Kidney epithelial cell (primary cell): ENCODE measurements at places on chromosomes 1 and 21. TPM values are rescaled to one million over a fixed set of nuclear protein-coding genes. Genes with fewer than 3 reads are reported as not detected.
A peak's percentile ranks its signal among the peaks of the same experiment; 100 is the strongest.

The LEPROT gene
- total RNA-seq = 59.6 and 67.9 TPM in 2 replicates

The WNT4 gene
- total RNA-seq = 0.14 and 0.58 TPM in 2 replicates

The PDPN gene
- total RNA-seq = 12.2 and 19.2 TPM in 2 replicates

The ASCL5 gene
- not detected in 2 replicates for total RNA-seq

The SPATC1L gene
- total RNA-seq = 10.9 and 16.7 TPM in 2 replicates

The OR2L8 gene
- total RNA-seq = not detected in 2 replicates

DNA sequence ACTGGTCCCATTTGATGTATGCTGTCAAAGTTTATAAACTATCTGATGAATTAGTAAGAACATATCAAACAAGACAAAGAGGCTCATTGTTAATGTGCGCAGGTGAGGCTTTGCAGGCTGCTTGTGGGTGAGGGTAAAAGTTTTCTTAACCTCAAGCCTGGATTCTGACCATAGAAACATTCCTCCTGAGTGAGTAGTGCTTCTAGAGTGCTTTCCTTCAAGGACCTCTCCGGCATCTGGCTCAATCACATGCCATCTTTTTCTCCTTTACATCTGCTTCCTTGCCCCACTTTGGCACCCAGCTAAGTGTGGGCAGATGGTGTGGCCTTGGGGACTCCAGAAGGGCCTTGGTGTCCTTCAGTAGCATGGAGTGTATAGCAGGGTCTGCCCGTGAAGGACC, 104.0 kb downstream of the ROR1 start:
- peak; percentile 88 for DNase-seq

DNA sequence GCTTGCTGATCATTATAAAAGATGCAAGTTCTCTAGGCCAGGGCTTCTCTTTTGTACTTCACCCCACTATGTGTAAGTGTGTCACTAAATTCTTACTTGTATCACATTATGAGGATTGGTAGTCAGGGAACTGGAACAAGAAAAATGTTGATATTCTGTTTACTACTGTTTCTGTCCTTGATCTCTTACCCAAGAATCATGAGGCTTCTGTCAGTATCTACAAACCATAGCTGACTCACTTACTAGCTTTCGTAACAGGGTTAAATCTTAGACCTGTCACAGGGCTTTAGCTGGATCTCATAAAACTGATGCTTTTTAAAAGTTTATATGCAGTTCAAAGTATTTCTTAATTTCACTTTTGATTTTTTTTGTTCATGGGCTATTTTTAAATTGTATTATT, 681.2 kb downstream of the PLPP3 start:
- peak; percentile 5 for DNase-seq

DNA sequence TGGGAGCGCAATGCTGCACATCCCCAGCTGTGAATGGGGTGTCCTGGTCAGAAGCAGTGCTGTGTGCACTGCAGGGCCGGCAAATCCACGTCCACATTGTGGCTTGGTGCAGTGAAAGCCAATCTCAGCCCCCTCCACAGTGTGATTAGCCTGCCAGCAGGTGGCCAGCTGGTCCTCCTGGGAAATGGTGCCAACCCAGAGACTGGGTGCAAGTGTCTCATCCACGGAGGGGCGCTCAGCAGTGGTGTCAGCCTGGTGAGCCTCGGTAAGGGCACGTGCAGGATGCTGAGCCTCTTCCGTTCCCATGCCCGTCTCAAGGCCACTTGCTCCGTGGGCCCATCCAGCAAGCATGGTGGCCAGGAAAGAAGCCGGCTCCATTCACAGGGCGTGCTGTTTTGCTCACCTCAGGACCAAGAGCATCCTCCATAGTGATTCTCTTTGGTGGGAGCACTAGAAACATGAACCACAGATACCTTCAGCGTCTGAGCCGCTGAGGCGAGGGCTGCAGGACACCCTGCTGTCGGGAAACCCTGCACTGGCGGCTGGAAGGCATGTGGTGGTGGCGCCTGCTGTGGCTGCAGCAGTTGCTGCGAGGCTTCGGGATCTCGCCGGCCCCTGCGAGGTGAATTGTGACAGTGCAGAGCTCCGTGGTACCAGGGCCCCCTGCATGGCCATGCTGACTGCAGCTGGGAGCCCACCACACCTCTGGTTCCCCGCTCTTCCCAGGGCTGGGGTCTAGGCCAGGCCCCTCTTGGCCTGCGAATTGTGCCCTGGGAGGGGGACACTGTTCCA, 2.0 kb upstream of the SMYD3 start:
- DNase-seq = no peak

GRCh38 chr1:178237121-178237520, 143.2 kb downstream of the RASAL2 start:
- no peak for DNase-seq

GRCh38 chr1:67833602-67833940, 304 bp upstream of the GNG12 start:
- no peak for DNase-seq

DNA sequence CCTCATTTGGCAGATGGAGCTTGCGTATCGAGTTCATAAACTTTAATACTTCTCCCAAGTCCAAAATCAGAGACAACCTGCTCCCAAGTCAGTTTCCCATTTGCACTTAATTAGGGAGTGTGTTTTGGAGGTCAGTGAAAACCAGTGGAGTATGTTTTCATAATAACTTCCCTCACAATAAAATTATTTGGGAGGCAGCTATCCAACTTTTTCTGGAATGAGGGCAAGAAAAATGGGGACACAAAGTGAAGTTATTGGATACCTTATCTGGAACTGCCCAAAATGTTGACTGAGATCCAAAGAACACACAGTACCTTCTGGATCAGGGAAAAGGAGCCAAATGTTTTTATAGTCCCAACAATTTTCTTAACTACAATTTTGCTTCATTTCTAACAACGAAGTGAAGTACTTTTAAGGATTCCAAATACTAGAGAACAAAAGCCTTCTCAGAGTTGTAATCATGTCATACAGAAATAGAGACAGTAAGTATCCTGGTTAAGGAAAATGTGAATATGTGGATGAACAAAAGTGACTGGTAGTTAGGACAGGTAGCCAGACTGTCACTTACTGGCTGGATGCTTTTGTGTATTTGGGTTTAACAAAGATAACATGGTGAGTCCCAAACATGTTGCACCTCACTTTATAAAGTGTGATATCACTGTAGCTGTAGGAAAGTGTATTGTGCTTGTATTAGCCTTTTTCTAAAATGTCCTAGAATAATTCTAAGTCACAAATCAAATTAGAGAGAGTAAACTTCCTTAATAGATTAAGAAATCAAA, 325.0 kb downstream of the HLX start:
- DNase-seq = no peak

DNA sequence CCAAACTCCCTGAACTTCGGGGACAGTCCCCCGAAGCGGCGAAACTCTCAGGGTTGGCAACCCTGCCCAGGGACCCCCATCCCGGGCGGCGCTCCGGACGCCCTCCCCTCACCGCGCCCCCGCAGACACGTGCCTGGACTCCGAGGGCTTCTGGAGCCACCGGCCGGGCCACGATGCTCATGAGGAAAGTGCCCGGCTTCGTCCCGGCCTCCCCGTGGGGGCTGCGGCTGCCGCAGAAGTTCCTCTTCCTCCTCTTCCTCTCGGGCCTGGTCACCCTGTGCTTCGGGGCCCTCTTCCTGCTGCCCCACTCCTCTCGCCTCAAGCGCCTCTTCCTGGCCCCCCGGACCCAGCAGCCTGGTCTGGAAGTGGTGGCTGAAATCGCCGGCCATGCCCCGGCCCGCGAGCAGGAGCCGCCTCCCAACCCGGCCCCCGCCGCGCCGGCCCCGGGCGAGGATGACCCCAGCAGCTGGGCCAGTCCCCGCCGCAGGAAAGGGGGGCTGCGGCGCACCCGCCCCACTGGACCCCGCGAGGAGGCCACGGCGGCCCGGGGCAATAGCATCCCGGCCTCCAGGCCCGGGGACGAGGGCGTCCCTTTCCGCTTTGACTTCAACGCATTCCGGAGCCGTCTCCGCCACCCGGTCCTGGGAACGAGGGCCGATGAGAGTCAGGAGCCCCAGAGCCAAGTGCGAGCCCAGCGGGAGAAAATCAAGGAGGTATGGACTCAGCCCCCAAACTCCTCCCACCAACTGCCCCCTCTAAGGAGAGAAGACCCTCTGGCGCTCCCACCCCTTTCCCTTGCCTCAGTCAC, 1.2 kb downstream of the MAN1C1 start:
- DNase-seq = no peak

GRCh38 chr1:182473556-182473955, 23.6 kb downstream of the RGSL1 start:
- no peak for DNase-seq

GRCh38 chr1:63710761-63711380, 62.9 kb upstream of the ROR1 start:
- DNase-seq = no peak

DNA sequence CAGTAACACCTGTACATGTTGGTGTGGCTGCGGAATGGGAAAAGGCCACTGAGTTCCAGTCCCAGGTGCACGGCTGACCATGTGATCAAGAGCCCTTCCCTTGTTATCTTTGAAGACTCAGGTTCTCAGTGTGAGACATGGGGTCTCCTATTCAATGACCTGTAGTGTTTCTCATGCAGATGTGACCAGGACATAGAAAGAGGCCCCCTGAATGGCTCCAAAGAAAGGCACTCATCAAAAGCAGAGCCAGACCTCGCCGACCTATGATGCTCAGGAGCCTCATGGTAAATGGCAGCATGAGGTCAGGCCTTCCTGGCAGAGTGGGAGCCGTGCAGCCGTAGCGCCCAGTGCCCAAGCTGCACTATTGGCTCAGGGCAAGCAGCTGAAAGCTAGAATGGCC, 42.3 kb upstream of the HAO2 start:
- DNase-seq = no peak

DNA sequence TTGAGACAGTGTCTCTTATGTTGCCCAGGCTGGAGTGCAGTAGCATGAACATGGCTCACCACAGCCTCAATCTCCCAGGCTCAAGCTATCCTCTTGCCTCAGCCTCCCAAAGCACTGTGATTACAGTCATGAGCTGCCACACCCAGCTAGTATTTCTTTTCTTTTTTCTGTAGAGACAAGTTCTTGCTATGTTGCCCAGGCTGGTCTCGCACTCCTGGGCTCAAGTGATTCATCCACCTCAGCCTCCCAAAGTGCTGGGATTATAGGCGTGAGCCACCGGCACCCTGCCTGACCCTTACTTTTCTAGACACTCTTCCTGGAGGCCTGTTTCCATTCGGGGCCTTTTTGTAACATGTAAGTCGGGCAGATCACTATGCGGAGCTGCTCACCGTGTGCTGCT, 30.1 kb upstream of the SRP9 start:
- no peak for DNase-seq

- no peak for DNase-seq
Measured at GRCh38 chr1:180151508-180151907, 3.2 kb upstream of the QSOX1 start.

- DNase-seq = no peak
Measured at GRCh38 chr21:34791776-34792503, 123.1 kb downstream of the CLIC6 start.

DNA sequence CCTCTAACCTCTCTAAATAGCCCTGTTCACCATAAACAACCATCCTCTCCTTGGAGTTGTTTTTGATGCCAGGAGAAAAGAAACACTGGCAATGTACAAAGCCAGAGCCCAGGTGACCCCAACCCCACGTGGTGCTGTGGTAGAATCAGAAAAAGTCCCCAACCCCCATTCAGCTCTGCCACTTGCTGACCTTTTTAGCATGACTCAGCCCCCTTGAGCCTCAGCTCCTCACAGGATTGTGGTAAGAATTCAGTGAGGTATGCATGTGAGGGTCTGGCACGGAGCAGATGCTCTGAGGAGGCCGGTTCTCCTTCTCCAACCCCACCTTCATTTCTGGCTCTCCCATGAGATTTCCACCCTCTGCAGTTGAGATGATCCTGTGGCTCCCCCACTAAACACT, 11.1 kb upstream of the CHI3L1 start:
- DNase-seq = peak; percentile 57

DNA sequence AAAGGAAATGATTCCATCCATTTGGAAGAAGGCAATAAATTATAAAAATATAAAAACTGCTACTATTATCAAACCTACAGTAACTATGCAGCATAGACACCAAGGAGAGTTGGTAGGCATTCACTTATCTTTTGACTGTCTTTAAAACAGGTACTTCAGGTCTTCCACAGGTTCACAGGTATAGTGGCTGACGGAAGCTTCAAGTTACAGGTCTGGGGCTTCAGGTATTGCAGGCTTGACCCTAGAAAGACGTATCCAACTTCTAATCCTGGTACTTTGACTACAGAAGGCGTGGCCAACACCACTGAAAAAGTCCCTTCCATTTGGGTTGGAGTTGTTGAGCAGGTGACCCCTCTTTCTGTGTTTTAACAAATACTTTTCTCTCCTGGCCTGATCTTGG, 35.6 kb downstream of the YY1AP1 start:
- no peak for DNase-seq

GRCh38 chr1:231626951-231627614, 493 bp downstream of the DISC1 start:
- DNase-seq = no peak

DNA sequence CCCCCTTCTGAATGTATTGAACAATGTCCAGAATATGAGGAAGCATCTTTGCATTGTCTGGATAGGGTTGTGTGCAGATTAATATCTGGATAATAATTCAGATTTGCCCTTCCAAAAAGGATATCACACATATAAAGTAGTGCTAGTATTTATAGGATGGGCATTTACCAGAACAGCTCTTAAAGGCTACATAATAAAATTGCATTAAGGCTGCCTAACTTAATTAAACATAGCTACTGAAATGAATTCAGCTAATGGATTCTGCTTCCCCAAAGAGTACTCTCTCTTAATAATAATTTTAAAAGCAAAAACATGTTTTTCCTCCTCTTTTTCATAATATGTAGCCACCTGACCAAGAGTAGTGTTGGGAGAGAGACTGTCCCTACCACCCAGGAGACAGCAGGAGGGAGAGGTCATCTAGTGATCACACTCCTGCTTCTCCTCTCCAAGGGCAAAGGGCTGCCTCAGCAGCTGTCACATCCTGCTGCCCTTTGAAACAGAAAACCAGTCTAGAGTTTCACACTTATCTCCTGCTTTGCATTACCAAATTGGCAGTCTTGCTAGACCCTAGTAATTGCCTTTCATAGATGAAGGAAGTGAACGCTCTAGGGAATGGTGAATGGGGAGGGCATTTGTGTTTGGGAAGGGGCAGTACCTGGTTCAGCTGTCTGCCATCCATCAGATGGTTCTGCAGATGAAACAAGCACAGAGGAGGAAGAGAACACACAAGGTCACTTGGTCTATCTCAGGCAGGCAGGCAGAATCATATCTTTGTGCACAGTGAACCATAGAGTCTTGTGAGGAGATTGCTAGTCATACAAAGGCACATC, 29.3 kb upstream of the DDAH1 start:
- DNase-seq = no peak

DNA sequence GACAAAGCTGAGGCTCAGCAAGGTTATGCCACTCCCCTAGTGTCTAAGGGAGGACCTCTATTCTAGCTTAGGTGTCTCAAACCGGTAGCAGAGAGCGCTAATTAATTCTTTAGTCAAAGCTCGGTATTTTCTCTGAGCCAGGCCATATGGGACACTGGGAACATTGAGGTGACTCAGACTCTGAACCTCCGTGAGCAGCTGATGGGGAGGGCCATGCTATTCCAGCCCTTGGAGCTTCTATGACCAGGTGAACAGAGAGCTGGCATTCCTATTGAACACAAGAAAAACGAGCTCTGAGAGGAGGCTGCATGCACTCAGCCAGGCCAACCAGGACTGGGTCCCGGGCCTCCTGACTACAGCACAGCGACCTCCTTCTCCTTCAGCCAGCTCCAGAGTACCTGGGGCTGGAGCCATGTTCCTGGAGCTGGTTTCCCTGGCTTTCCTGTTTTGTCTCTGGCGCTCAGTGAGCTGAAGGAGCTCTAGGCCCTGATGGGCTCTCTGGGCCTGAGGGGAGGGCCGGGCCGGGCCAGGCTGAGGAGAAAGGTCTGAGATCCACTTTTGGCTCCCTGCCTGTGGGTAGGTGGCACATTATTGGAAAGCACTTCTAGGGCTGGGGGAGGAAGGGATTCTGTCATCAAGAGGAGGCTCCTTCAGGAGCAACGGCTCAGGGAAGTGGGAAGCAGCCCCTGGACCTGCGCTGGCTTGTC, 37.0 kb downstream of the SLC9A1 start:
- no peak for DNase-seq
